GM23248 (cell line): ENCODE measurements at places on chromosomes 7 and 10. TPM values are rescaled to one million over a fixed set of nuclear protein-coding genes. Genes with fewer than 3 reads are reported as not detected.

GRCh38 chr10:69577268-69578232, 4.3 kb upstream of the NEUROG3 start:
- no peak for DNase-seq

GRCh38 chr7:126806614-126807013, 446.1 kb downstream of the GRM8 start:
- DNase-seq: no peak

- DNase-seq: no peak
Measured at GRCh38 chr7:36605261-36606051, 118.8 kb downstream of the AOAH start.

GRCh38 chr7:87475359-87476178, at the start of gene ABCB4:
TSS of gene ABCB4 (minus strand) at chr7:87475680. CDS start at chr7:87475465, 215 bp downstream.
- peak; percentile 41 for DNase-seq

GRCh38 chr7:23018750-23019149, 4.8 kb upstream of the HYCC1 start:
- DNase-seq: no peak

GRCh38 chr7:98322331-98323270, 41.1 kb downstream of the BRI3 start:
- peak; percentile 13 for DNase-seq

DNA sequence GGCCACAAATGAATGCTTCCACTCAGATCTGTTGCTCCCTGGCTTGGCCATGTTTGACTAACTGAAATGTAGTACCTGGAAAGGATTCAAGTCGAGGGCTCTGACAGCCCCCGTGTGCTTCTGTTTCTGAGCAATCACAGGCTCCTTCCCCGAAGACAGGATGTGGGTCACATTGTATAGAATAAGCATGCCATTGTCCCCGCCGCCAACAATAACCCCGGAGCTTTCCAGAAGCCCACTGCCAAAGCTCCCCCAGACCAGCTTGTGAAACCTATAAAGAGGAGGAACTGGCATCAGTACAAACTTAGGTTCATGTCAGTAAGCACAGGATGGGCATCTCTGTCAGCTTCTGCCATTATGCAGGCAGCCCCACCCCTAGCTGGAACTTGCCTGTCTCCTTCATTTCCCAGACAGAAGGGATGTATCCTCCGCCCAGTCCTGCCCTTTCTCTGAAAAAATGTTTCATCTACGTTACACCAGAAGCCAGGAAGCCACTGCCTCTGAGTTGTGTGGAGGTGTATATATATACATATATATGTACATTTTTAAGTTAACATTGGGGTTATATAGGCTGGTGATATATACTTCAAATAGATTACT, 10.3 kb downstream of the SEC31B start:
- no peak for DNase-seq

- no peak for DNase-seq
Measured at GRCh38 chr10:43068471-43069210, 8.2 kb upstream of the RET start.

GRCh38 chr7:17056491-17057142, 174.8 kb upstream of the AGR3 start:
- peak; percentile 46 for DNase-seq

Gene HTR5A
- not detected in 2 replicates for polyA plus RNA-seq

Gene SNX10
- polyA plus RNA-seq: 0.27 and 0.60 TPM in 2 replicates

- DNase-seq: no peak
Measured at GRCh38 chr7:45182856-45183710, 25.5 kb downstream of the RAMP3 start.

Gene FANK1
- polyA plus RNA-seq: 7.9 and 10.2 TPM in 2 replicates

Gene ZP3
- polyA plus RNA-seq: 4.9 and 5.6 TPM in 2 replicates

DNA sequence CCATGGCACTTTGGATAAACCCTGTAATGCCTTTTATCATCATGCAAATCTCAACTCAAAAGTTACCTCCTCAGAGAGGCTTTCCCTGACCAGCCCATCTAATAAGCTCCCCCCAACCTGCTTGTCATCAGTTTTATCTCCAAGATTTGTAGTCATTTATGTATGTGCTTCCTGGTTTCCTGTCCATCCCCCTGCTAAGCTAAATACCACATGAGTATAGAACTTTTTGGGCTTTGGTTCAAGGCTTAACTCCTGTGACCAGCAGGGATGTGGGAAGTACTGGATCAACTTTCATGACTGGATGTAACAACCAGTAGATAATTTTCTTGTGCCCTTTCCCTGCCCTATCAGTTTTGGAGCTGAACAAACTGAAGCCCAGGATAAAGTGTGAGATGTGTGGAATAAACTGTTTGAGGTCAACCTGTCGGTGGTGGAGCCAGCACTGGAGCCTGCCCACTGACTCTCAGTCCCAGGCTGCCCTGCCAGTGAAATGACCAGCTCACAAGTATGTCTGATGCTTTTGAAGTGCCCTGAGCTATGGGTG, 148.6 kb downstream of the CYP26A1 start:
- DNase-seq: peak; percentile 11

- no peak for DNase-seq
Measured at GRCh38 chr7:3371601-3372000, 70.5 kb downstream of the SDK1 start.

Gene PON1
- polyA plus RNA-seq: not detected in 2 replicates

Gene ZPBP
- not detected in 2 replicates for polyA plus RNA-seq

Gene GRM3
- polyA plus RNA-seq: not detected in 2 replicates

Gene AGMO
- not detected in 2 replicates for polyA plus RNA-seq

GRCh38 chr7:31958226-31958625, 112.0 kb downstream of the PDE1C start:
- peak; percentile 68 for DNase-seq

DNA sequence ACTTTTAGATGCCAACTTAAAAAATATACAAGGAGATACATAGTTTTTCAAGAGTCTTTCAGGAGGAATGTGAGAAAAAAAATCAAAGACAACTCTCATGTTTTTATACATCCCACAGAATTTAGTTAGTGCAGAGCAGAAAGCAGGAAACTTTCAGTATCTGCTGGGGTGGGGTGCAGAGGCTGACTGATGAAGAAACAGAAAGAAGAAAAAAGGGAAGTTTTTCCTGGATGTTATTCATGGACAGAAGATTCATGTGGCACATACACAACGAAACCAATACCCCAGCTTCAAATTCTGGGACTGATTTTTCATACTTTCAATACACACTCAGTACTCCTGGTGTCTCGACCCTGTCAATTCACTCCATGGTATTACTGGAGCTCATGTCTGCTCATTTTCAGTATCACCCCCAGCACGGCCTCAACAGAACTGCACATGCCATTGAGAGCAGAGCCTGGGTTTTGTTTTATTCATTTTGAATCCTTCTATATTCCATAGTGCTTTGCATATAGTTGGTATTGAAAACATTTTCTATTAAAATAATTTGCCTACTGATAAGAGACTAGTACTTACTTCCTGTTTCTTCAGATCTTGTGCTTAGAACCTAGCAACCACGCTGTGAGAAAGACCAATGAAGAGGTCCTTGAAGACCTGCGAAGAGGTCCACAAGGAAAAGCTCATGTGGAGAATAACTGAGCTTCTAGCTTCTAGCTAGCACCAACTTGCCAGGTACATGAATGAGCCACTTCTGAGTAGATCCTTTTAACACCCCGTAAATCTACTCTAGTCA, 49.0 kb downstream of the NDUFB2 start:
- no peak for DNase-seq

Gene FEZF1
- not detected in 2 replicates for polyA plus RNA-seq

DNA sequence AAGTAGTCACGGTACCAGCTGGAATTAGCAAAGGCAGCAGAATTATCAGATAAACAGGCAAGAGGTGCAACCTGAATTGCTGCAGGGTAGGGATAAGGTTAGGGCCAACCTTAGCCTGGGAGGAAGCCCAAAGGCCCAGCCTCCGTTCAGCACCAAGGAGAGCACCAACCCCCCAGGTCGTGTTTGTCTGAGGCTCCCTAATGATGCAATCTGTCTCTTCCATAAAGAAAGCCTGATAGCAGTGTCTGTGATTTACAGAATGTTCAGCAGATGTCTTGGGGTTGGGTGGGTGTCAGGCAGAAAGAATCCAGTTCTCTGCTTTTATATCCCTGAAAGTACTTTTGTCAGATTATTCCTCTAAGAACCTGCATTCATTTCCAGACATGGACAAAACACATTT, 328.4 kb upstream of the AOAH start:
- DNase-seq: peak; percentile 32

Gene FFAR4
- not detected in 2 replicates for polyA plus RNA-seq

DNA sequence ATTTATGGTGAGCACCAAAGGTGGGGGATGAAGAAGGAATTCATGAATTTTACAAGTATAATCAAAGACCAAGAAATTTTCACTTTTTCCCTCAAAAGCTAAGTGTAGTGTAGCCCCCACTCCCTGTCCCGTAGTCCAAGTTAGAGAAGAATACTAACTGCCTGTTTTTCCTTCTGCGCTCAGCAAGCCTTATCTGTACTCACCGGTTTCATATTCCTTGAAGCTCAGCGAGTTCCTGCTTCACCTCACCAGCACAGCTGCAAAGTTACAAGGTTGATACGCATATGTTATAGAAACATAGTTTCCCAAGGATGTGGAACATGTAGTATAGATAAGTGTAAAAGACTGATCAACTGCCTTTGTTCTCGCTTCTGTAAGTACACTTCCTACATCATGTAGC, 16.0 kb upstream of the ZNF33B start:
- no peak for DNase-seq

DNA sequence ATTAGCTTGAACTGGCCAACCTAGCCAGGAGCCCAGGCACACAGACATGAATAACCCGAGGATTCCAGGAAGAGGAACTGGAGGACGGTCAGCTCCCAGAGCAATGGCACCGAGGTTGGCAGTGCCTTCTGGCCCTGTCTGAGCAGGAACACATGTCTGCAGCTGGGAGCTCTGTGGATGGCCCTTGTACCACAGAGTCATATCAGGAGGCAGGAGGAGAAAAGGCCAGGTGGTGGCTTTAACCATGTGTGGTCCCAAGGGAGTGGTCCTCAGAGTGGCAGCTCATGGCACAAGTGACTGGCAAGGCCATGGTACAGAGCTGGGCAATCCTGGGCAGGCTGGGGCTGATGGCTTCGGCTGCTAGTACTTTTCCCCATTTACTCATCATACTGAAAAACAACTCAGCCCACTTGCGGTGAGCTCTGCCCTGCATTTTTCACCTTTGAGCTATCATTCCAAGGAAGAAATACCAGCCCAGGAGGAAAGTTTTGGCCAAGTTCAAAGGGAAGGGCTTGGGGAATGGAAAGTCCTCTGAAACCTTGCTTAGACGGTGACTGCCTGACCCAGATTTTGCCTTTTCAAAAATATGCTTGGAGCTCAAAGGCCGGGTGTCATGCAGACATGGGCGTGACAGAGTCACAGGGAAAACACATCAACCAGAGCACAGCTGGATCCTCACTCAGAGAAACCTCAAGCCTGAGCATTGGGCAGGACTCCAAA, 25.7 kb upstream of the LOXL4 start:
- peak; percentile 71 for DNase-seq

- no peak for DNase-seq
Measured at GRCh38 chr7:2539031-2539911, 16.1 kb downstream of the BRAT1 start.

- DNase-seq: no peak
Measured at GRCh38 chr7:152158801-152159587, 133.5 kb downstream of the GALNT11 start.

Gene CPEB3
- 0.60 TPM in 2 replicates for polyA plus RNA-seq

Gene IL6
- 29.0 and 30.6 TPM in 2 replicates for polyA plus RNA-seq

DNA sequence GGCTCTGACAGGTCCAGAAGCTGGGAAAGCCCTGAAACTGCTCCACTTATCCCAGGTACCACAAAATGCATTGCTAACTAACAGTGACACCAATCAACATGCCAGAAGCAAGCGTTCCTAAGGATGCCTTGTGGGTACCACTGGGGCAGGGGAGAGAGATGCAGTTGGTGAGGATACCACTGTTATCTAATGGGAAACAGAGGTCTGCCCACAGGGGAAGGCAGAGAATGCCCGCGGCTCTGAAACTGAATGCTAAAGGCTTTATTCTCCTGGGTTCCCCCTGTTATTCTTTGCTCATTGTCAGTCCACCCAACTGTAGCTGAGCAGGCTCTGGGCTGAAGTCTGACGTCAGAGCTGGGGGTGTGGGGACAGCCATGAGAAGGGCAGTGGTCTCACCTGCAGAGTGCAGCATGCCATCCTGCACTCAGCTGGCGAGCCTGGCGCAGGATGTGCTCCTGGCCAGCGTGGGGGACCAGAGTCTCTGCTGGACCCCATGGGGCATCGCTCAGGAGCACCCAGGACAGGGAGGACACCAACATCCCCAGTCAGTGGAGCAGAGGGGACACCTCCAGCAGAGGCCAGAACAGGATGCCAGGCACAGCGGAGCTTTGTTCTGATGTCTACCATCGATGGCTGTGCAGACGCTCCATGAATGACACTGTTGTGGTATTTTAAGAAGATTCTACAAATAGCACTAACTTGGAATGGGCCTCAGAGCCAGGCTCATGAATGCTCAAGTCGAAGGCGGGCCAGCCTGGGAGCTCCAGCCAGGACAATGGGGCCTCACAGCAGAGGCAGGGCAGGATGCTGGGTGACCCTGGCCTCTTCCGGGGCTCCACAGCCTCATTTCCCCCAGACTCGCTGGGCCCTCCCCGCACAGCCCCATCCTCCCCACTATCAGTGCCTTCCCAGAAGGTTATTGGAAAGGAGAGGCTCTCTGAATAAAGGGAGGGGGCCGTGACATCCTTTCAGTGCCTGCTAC, 95.8 kb downstream of the ARHGAP22 start:
- DNase-seq: no peak

- peak; percentile 9 for DNase-seq
Measured at GRCh38 chr10:91416339-91416855, 6.3 kb downstream of the HECTD2 start.

DNA sequence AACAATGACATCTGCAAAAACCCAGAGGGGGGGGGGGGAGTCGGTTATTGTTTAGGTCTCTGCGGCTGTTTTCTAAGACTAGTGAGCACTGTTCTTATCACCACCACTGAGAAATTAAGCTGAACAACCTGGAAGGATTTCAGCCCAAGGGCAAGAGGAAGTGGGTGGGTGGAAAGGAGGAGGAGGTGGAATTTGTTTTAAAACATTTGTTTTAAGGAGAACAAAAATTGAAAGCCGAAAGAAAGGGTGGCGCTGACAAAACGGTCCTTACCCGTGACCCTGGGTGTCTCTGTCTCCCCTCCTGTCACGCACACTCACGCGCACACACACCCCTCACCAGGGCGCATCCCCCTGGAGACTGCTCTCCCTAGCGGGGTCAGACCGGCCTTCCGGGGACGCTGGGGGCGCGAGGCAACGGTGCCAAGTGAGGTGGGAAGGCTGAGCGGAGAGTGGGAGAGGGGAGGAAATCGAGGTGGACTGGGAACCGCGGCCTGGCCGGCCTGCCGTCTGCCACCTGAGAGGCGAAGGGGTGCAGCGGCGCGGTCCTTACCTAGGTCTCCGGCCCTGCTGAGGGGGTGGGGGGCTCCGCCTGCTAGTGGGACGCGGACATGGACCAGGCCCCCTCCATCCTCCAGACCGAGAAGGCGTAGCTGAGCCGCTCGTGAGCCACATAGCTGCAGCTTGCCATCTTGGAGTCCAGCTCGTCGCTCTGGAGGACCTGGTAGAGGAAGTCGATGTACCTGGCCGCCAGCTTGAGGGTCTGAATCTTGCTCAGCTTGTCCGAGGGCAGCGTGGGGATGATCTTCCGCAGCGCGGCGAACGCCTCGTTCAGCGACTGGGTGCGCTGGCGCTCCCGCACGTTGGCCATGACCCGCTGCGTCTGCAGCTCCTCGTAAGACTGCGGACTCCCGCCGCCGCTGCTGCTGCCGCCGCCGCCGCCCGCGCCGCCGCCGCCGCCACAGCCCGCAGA, 1.0 kb downstream of the TWIST1 start:
- peak; percentile 64 for DNase-seq

Gene HSPA12A
- polyA plus RNA-seq: 5.4 and 5.6 TPM in 2 replicates

Gene NUTM2A
- not detected in 2 replicates for polyA plus RNA-seq
